ENCODE measurements at places on chromosomes 4 and X.

GRCh38 chrX:42384956-42385355, 393.0 kb downstream of the PPP1R2C start:
- DNase-seq = no peak

GRCh38 chr4:183907871-183908683, 3.0 kb downstream of the STOX2 start:
- DNase-seq = no peak

DNA sequence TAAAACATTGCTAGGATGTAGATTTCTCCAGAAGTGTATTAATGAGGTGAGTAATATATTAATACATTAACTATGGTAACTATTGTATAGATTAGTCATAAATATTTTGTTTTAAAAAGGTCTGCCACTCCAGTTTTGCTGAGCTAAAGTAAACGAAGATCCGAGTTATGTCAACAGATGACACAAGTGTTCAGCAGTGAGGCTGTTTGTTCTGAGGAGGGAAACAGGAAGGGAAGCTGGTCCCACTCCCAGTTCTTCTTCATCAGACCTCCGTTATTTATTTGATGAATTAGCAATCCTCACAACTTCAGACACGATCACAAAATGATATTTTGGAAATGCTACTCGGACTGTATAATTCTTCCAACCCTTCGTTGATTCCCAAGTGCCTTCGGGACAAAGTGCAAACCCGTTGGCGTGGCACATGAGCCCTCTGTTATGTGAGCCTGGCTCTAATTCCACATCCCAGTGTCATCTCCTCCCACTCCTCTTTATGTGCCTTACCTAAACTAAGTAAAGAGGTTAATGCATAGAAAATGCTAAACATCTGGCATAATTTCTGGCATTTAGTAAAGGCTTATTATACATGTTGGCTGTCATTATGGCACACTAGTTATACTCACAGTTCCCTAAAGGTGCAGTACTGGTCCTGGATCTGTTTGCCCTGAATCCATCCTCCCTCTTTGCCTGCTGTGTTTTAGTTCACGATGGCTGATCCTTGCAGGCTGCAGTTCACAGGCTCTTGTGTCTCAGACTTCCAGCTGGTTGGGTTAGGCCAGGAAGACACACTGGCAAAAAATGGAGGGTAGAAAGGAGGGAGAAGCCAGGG, 190.6 kb upstream of the LNX1 start:
- no peak for DNase-seq

GRCh38 chrX:51891821-51892551, 1.4 kb upstream of the MAGED1 start:
- peak; percentile 81 for DNase-seq

GRCh38 chrX:44299177-44299576, 44.3 kb downstream of the EFHC2 start:
- DNase-seq = no peak

DNA sequence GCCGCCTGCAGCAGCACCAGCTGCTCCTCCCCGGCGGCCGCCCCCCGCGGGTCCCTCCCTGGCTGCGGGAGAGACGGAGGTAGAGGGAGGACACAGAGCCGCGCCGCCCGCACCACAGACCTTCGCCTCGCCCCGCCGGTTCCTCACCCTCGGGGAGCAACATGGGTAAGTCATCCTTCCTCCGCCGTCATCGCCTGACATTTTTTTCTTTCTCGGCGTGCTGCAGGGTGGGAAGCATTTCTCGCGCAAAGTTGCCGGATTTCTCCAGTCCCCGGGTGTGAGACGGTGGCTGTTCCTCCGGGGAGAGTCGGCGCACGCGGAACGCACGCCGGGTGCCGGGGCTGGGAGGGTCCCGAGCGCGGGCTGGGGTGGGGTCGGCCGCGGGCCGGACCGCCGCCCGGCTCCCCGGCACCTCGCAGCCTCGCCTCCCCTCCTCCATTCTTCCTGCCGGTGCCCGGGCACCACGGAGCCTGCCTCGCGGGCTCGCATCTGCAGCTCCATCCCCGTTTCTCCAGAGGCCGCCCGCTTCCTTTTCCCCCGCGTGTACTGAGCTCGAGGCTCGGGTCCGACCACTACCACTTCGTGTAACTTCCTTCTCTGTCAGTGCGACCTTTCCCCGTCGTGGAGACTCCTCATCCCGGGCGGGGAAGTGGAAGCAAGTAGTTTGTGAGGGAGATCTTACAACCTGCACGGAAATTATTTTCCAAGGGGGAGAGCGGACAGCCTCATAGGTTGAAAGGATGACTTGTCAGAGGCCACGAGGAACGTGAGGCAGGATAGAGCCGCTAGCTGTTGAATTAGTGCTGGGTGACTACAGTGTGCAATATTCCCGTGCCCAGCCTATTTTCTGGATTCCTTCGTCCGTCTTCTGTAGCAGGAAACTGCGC, 464 bp downstream of the RAP1GDS1 start:
- DNase-seq = no peak

DNA sequence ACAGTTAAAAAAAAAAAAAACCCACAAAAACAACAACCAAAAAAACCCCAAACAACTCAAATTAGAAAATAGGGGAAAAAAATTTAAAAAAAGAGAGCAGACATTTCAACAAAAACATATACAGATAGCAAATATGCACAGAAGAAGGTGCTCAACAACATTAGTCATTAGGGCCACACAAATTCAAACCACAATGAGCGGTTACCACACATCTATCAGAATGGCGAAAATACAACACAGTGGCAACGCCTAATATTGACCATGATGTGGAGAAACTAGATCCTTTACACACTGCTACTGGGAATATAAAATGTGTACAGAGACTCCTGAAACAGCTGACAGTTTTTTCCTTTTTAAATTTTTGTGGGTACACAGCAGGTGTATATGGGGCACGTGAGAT, 19.4 kb downstream of the LYAR start:
- no peak for DNase-seq

- DNase-seq = no peak
These were observed 40.8 kb downstream of the RTL9 start for GRCh38 chrX:110399497-110399896.

GRCh38 chrX:56499372-56499771, 64.1 kb upstream of the UBQLN2 start:
- no peak for DNase-seq

- DNase-seq = no peak
These were observed 546.0 kb downstream of the BCOR start for GRCh38 chrX:39551762-39552161.

DNA sequence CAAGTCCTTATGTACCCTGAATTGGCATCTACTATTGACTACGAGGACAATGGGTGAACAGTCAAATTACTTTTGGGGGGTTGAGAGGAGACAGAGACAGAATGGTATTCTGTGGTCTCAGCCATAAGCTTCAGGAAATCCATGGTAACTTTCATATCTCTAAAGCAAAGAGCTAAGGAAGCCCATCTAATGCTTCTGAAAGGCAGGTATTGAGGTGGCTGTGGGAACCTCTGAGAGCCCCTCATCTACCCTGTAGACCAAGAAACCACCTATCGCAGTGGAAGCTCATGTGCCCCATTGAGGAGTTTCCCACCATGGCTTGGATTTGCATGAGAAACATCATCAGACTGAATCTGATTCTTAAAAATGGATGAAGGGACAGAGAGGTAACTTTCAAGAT, 23.1 kb upstream of the BMP2K start:
- DNase-seq = no peak

DNA sequence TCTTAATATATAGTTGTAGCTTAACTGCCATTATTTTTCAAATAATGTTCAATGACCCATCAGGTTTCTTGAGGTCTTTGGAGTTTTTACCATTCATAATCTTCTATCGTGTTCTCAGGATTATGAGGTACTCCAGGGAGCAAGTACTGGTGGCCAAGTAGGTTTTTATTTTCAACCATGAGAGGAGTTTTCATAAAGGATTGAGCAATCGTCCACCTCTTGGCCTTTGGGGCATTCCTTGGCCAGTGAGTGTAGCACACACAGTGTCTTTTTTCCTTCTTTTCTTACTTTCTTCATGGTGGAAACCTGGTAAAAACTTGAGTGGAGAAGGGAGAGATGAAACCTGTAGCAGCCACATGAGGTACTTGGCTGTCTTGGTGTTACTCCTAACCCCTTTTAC, 567.0 kb upstream of the NR3C2 start:
- no peak for DNase-seq

- DNase-seq = no peak
These were observed 1.3 kb downstream of the SLC9A7 start for GRCh38 chrX:46757593-46757992.

- DNase-seq = no peak
These were observed 109.9 kb downstream of the SH3RF1 start for GRCh38 chr4:169160825-169161224.

DNA sequence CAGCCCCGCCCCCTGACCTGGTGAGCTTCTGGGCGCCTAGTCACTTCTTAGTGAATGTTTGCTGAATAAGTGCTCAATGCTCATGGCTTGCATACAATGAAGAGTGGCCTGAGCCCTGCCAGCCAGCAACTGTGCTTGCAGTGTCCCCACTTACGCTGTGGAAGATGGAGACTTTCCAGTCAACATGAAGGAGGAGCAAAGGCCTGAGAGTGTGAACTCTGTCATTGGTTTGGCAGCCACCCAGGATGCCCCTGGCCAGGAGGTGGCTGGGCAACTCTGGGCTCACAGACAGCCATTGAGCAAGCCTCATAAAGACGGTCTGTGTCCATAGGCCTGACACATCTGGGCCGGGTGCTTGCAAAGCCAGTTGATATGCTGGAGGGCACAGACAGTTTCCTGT, 72.1 kb upstream of the MAMLD1 start:
- no peak for DNase-seq
